ENCODE measurements at places on chromosomes 3 and 15.

DNA sequence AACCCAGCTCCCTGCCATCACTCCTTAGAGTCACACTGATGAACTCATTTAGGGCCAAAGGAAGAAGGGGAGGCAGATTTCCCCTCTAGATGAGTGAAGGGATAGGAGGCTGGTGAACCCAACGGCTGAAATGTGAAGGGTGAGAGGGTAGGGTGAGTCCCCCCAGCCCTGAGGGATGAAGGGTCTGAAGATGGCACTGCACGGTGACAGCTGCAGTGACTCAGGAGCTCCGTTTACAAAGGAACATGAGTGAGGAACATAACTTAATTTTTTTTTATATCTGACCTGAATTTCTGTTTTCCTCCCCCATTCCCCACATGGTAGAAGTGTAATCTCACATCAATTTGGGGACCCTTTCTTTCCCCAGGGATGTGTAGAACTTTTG, 14.0 kb downstream of the SNX33 start:
- no peak for DNase-seq

GRCh38 chr3:58150130-58150809, 60.5 kb downstream of the DNASE1L3 start:
- no peak for DNase-seq

DNA sequence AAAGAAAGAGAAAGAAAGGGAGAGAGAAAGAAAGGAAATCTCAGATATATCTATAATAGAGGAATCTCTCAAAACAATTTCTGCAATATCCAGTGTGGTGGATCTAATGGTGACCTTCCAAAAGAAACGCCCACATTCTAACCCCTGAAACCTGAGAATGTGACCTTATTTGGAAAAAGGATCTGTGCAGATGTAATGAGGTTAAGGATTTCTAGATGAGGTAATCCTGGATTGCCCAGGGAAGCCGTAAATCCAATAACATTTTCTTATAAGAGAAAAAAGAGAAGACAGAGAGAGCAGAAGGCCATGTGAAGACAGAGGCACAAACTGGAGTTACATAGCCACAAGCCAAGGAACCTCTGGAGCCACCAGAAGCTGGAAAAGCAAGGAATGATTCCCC, 307.6 kb downstream of the ZBTB20 start:
- peak; percentile 97 for DNase-seq

- no peak for DNase-seq
Observed at GRCh38 chr3:42159147-42159546, 68.0 kb downstream of the TRAK1 start.

DNA sequence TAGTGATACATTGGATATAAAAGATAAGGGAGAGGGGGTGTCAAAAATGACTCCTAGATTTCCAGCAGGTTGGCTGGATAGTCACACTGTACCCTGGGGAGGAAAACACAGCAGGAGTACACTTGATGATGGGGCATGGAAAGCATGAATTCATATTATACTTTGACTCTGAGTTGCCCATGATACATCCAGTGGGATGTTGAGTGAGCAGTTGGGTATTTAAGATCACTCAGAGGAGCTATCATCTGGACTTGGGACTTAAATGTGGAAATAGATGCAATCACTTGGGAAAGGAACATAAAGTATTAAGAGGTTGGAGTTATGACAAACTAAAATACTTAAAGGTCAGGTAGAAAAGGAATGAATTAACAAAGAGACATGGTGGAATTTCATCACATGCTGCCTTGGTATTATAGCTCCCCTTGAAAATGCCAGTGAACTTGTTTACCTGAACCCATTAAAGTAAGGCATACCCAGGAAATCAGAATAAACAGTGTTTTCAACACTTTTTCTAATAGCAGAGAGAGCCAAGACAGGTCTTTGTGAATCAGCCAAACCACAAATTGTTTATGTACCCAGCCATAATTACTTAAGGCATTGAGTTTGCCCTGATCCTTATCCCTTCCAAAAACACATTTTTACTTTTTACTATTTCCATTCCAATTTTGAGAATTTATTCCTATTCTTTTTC, 49.9 kb upstream of the ABI3BP start:
- no peak for DNase-seq

DNA sequence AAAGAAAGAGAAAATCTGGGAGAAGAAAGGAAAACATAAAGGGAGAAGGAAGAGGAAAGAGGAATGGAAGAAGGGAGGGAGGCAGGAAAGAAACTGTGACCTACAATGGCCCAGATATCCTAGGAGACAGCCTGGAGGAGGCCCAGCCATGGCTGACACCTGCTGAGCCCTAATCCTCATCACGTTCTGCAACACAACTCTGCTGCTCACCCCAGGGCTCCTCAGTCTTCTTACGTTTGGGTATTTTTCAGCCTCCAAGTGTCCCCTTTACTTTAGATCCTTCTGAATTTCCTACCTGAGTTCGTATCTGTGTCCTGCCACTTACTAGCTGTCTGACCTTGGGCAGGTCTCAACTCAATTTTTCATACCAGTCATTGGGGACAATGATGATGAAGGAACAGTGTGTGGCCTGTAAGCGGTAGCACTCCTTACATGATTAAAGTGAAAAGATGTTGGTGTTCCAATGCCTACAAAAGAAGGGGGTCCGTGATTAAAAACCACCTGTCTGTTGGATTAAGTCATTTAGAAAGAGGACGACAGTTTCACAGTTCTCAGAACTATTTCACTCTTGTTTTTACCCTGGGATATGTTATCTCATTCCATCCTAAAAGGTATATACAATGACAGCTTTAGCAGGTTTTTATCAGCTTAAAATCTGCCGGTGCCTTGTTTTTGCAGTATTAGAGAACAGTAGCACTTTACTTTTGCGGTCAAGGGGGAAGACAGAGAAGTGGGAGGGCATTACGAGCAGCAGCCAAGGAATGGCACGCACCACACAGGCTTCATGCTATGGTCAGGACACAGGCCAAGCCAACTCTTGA, 47.4 kb downstream of the CCR4 start:
- no peak for DNase-seq

DNA sequence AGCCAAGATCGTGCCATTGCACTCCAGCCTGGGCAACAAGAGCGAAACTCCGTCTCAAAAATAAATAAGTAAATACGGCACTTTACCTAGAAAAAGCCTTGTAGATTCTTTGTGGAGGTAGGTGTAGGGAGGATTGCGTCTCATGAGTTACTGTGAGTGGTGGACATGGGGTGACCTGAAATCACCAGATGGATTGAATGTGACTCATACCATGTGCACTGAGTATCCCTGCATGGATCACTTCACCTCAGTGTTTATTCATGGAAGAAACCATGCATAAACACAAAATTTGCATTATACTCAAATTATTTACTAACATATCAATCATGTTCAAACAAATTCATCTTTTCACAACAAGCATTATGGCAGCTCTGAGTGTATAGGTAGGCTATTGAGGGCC, 55.9 kb downstream of the MRPS25 start:
- DNase-seq = no peak

GRCh38 chr15:79219393-79220056, 63.0 kb upstream of the ANKRD34C start:
- DNase-seq = no peak

- no peak for DNase-seq
Observed at GRCh38 chr15:67109141-67110034, 44.0 kb downstream of the SMAD3 start.

GRCh38 chr15:32972686-32973085, 221.8 kb downstream of the FMN1 start:
- DNase-seq = no peak

DNA sequence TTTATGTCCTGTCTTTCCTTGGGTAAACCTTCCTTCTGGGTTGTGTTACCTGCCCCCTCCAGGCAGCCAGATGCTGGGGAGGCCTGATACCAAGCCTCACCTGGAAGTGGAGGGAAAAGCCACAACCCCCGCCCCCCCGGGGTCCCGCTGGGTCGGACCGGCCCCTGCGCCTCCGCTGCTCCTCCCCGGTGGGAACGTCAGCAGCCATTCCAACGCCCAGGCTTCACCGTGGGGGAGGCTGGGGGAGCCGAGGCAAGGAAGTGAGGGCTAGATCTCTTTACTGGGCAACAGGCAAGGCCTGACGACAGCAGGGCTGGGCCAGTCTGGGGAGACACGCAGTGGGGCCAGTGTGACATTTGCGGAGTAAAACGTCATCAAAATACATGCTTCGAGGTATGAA, 53.0 kb upstream of the SNRPA1 start:
- DNase-seq = no peak

GRCh38 chr3:78732471-78732870, 1035.3 kb downstream of the ROBO1 start:
- peak; percentile 87 for DNase-seq

DNA sequence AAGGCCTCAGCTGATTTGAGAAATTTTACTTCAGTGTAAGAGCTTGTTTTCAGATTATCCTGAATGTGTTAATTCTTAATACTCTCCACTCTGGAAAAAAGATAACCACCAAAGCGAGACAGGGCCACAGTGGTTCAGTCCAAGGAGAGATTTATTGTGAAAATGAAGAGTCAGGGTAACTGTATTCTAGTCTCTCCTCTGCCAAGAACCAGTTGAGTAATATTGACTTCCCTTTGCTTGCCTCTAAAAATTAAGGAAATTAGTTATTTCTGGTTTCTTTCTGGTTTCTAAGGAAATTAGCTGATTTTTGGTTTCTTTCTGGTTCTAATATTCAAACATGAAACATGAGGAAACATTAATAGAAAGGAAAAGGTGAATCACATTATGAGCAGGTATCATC, 34.9 kb downstream of the PPP1R2 start:
- no peak for DNase-seq

GRCh38 chr15:69475769-69476358, 23.2 kb downstream of the RPLP1 start:
- peak; percentile 88 for DNase-seq

DNA sequence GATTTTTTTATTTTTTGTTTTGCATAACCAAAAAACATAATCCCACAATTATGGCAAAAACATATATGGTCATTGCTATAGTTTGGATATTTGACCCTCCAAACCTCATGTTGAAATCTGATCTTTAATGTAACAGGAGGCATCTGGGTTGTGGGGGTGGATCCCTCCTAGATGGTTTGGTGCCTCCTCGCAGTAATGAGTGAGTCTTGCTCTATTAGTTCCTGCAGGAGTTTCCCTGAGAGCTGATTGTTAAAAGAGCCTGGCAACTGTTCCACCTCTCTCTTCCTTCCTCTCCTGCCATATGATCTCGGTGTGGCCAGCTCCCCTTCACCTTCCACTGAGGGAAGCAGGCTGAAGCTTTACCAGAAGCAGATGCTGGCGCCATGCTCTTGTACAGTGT, 33.2 kb upstream of the TRIM59 start:
- DNase-seq = no peak

DNA sequence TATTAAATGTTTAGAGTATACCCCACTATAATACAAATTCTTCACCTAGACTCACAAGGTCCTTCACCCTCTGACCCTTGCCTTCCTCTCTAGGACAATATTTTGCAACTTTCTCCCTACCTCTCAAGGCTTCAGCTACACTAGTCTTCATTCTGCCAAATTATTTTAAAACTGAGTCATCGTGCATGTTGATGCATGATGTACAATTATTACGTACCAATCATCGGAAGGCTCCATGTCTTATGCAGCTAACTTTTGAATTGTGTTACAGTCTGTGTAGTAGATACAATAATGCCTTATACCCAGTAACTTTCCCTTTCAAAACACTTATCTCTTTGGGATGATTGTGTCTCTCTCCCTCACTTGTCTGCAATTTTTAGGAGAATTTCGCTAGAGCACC, 98.5 kb upstream of the ROBO2 start:
- DNase-seq = no peak

DNA sequence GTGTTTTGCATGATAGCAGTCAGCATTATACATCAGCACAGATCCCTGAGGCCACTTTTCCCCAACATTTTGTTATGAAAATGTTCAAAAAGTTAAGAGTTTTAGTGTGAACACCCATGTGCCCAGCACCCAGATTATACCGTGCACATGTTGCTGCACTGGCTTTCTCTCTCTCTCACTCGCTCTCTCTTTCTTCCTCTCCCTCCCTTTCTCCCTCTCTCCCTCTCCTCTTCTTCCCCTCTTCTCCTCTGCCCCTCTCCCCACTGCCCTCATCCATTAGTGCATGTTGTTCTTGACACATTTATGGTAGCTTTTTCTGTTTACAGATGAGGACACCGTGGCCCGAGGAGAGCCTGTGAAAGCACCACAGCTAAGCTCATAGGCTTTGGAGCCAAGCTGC, 7.3 kb downstream of the FGD5 start:
- no peak for DNase-seq

DNA sequence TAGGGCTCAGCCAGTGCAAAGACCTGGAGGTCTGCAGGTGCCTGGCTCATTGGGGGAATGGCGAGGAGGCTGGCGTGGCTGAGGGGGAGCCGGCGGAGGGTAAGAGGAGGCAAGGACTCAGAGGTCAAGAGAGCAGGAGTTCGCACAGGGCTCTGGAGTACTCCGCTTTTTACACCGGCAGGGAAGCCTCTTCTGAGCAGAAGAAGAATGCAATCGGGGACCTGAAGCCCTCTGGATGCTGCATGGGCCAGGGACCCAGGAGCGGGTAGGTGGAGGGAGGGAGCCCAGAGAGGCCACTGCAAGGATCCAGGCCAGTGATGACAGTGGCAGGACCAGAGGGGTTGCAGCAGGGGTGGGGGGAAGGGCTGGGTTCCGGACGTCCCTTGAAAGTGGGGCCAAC, 70.4 kb upstream of the TAMM41 start:
- DNase-seq = no peak

- no peak for DNase-seq
Observed at GRCh38 chr3:13647298-13648059, 98.6 kb downstream of the FBLN2 start.

- no peak for DNase-seq
Observed at GRCh38 chr3:23159929-23160328, 43.2 kb upstream of the UBE2E2 start.

- peak; percentile 54 for DNase-seq
Observed at GRCh38 chr15:65869954-65870871, 922 bp downstream of the RAB11A start.

DNA sequence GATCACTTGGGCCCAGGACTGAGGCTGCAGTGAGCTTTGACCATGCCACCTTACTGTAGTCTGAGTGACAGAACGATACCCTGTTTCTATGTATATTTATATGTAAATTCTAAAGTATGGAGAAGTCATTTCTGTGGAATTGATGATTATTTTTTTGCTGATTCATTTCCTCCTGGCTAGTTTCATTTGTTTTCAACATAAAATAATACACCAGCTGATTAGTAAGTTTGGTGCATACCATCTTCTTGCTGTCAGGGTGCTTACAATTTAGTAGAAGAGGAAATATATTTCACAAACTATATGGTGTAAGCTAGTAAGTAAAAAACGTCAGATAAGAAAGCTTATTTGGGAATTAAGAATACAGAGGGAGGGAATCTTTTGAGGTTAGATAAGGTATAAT, 36.0 kb downstream of the SLC25A26 start:
- DNase-seq = no peak

DNA sequence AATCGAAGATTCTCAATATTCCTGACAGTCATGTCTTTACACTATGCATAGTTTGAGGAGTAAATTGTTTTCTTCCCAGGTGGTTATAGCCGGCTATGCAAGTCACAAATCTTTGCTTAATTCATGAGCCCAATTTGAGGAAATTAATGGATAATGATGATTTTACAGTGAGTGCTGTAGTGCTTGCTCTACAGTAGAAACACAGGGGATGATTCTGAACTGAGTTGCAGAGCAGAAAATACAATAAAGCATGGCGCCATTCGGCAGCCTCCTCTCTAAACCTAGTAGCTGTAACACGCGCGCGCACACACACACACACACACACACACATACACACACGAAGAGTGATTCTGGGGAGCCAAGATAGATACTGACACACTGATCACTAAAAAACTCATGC, 181.7 kb upstream of the DPH6 start:
- no peak for DNase-seq

GRCh38 chr15:80587816-80588456, 107.2 kb upstream of the ABHD17C start:
- DNase-seq = no peak

All from NCI-H82 (cell line).